Activated CD4-positive, alpha-beta T cell treated with anti-CD3 and anti-CD28 coated beads for 36 hours (primary cell): ENCODE measurements at places on chromosomes 2 and 18. TPM values are rescaled to one million over a fixed set of nuclear protein-coding genes. Genes with fewer than 3 reads are reported as not detected.

DNA sequence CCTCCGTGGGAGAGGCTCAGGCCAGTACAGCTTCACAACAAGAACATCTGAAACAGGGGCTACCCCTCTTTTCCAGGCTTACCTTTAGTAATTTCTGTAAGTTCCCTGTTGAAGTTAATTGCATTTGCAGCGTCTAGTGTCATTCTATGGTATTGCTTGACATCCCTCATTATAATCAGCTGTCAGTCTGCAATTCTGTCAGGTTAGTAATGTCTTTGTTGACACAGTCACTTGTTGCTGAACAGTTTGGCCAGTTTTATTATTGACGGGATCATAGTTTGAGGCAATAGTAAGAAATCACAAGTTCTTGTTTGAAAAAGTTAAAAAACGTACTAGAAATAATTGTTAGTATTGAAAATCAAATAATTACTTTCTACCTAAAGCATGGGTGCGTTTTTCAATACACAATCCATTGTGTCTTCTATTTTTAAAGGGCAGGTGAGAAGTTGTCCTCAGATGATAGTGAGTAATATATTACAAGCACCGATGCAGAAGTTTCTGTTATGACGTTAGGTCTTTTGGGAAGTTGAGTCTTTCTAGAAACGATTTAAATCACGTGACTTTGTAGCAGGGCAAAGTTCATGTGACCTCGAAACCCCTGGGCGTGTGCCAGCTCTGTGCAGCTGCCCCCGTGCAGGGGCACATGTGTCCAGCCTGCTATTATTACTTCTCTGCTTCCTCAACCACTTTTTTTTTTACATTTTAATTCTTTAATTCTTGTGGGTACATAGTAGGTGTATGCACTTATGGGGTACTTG is 49.5 kb upstream of the MBP start:
- no peaks in the 10 kb centered on the region for H3K4me1 ChIP-seq
- no peak for DNase-seq
- no peak overlapping the region for H3K27ac ChIP-seq
- H3K27me3 ChIP-seq = no peaks in the 10 kb centered on the region

- H3K4me3 ChIP-seq = no peak overlapping the region
- H3K27ac ChIP-seq = no peak overlapping the region
- H3K27me3 ChIP-seq = peaks cover 16% of the 10 kb centered on the region
Observed at GRCh38 chr2:226583715-226584114, 215.9 kb downstream of the IRS1 start.

LTBP1 gene
- total RNA-seq = 0.26 TPM

DNA sequence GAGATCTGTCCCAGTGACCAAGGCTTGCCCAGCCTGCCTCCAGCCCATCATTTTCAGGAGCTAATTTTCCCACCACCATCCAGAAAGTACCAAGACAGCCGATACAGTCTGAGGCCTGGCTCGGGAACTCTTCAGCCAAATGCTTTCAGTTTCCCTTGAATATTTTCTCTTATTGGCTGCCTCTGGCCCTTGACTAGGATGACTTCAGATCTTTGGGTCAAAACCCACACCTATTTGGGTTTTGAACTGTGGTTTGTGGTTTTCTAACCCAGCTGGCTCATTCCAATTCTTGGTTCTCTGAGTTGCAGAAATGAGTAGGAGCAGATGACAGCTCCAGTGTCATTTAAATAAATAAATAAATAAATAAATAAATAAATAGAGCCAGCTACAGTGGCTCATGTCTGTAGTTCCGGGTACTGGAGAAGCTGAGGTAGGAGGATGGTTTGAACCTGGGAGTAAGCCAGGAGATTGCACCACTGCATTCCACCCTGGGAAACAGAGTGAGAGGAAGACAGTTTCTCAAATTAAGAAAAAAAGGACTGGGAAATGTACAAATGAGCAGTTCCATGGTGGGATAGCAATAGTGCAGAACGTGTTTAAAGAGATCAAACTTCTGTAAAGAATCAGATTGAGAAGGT is 465.0 kb upstream of the SOX11 start:
- no peaks in the 10 kb centered on the region for H3K27me3 ChIP-seq
- no peaks in the 10 kb centered on the region for H3K36me3 ChIP-seq
- no peak for DNase-seq

GRCh38 chr2:83006961-83007360 is 1452.1 kb downstream of the SUCLG1 start:
- H3K4me3 ChIP-seq = no peak overlapping the region
- H3K36me3 ChIP-seq = no peaks in the 10 kb centered on the region
- H3K4me1 ChIP-seq = no peaks in the 10 kb centered on the region
